GF-D8 (cell line): ENCODE measurements at places on chromosomes 7 and 10.
A peak's percentile ranks its signal among the peaks of the same experiment; 100 is the strongest.

GRCh38 chr7:47188136-47188535 lies 393.8 kb downstream of the TNS3 start:
- DNase-seq: no peak

DNA sequence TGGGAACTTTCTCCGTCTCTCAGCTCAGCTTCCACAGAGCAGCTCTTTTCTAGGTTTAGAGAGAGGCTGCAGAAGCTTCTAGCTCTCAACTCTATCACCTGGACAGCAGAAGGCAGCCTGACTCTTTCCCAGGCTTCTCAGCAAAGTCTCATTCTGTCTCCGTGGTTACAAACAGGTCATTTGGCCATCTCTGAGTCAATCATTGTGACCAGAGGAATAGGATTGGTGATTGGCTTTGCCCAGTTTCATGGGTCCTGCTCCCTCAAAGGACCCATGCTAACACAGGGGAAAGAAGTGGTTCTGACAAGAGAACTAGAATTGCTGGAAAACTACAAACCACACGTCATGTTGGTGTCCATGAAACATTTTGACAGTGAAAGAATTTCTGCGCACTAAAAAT lies 43.6 kb downstream of the PRR15 start:
- no peak for DNase-seq

DNA sequence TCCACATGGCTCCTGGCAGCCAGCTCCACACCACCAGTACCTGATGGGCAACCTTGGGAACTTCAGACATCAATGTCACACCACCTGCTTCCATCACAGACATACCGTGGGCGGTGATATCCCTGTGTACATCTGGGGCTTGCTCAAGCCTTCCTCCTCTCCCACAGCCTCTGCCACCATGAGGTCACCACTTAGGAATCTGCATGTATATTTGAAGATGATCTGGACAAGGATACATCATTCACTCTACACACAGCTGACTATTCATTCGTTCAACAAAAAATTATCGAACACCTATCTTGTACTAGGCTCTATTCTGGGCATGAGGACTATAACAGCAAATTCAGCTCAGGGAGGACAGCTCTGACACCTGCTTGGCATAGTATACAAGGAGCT lies 6.8 kb downstream of the DLG5 start:
- no peak for DNase-seq

- no peak for DNase-seq
These were observed 47.3 kb upstream of the OIT3 start for GRCh38 chr10:72846238-72846637.

- no peak for DNase-seq
These were observed 143.8 kb downstream of the AVL9 start for GRCh38 chr7:32639122-32639521.

DNA sequence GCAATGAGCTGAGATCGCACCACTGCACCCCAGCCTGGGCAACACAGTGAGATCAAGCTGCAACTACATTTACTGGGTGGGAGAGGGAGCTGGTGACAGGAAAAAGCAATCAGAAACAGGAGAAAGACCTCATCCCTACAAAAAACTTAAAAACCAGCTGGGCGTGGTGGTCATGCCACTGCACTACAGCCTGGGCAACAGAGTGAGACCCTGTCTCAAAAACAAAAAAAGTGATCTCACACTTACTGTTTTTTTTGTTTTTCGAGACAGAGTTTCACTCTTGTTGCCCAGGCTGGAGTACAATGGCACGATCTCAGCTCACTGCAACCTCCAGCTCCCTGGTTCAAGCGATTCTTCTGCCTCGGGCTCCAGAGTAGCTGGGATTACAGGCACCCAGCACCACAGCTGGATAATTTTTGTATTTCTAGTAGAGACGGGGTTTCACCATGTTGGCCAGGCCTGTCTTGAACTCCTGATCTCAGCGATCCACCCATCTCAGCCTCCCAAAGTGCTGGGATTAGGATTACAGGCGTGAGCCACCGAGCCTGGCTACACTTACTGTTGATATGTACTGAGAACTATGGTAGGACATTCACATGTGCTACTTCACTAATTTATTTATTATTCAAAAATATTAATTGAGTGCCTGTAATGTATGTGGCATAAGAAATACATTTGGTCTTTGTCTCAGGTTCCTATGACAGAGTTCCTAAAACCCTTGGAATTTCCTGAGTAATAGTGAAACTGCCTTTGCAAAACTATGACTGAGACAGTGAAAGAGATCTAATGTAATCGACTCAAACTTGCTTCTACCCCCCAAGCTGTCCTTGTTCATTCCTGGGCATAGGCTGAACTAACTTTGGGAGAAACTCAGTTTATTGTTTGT lies 27.7 kb upstream of the NRBF2 start:
- no peak for DNase-seq

- DNase-seq: no peak
These were observed 231.6 kb downstream of the CELF2 start for GRCh38 chr10:11249152-11249807.

- no peak for DNase-seq
These were observed 14.3 kb upstream of the NPM3 start for GRCh38 chr10:101797403-101798059.

DNA sequence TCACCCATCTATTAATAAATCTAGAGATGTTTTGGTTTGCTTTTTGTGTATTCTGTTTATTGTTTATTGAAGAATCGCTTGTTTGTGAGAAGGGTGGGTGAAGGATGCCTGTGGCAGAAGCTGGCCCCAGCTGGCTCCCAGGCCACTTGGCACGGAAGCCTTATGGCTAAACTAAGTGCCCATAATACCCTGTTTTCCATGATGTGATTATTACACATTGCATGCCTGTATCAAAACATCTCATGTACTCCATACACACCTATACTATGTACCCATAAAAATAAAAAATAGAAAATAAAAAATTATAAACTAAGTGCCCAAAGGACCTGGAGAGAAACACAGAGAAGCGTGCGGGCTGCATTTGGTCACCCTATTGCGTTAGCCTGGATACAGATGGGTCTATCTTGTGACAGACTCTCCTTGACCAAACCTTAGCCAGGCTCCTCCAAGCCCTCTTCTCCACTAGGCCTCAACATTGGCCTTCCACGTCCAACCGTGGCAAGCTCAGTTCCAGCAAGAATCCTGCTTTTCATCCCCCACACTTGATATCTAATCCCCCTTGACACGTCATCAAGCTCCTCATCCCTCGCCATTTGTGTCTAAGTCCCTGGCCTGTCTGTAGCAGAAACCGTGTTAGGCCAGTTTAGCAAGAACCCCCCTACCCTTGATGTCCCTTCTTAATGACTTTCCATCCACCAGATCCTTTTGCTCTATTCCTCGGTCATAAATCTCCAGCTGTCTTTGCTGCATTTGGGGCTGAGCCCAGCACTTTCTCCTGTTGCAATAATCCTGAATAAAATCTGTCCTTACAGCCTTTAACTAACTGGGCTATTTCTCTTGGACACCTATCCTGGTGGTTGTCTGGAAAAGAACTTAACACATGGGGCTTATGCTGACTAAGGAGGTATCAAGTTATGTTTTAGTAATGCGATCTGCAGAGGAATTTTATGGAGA lies 245.2 kb downstream of the TNS3 start:
- no peak for DNase-seq

- no peak for DNase-seq
These were observed 90.8 kb upstream of the KDM7A start for GRCh38 chr7:140267381-140268226.

- no peak for DNase-seq
These were observed 950 bp downstream of the EVX1 start for GRCh38 chr7:27243340-27244163.

DNA sequence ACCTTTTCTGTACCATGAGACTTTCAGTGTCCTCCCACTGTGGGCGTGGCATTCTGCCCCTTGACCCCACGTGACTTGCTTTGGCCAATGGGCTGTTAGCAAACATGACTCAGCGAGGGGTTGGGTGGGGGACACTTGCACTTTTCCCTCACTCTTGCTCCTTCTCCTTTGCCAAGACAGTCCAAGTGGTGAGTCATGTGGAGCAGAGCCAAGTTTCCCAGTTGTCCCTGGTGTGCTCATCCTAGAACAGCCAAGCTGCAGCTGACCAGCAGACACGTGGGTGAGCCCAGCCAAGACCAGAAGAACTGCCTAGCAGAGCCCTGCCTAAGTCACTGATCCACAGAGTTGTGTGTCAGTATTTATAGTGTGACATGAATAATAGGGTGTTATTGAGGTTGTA lies 82.8 kb upstream of the CPXM2 start:
- DNase-seq: no peak

GRCh38 chr10:12605580-12606405 lies 256.4 kb downstream of the CAMK1D start:
- DNase-seq: peak; percentile 40

DNA sequence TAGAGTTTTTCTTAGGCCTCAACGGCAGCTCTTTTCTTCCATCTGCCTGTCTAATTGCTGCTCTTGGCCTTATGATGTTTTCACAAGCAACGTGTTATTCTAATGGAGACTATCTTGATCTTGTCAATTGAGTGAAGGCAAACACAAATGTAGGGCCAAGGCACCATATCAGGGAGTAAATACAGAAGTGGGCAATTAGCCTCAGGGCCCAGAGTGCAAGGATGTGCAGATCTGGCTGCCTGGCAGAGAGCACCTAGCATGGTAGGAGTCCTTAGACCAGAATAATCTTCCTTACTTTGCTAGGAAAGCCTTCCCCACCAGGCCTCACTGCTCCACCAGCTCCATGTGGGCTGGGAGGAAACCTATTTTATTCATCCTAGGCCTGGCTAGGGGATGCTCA lies 590.9 kb downstream of the LRMDA start:
- DNase-seq: no peak

GRCh38 chr10:17993361-17993760 lies 41.6 kb downstream of the SLC39A12 start:
- no peak for DNase-seq

GRCh38 chr7:29565224-29565630 lies 1.6 kb downstream of the PRR15 start:
- no peak for DNase-seq

DNA sequence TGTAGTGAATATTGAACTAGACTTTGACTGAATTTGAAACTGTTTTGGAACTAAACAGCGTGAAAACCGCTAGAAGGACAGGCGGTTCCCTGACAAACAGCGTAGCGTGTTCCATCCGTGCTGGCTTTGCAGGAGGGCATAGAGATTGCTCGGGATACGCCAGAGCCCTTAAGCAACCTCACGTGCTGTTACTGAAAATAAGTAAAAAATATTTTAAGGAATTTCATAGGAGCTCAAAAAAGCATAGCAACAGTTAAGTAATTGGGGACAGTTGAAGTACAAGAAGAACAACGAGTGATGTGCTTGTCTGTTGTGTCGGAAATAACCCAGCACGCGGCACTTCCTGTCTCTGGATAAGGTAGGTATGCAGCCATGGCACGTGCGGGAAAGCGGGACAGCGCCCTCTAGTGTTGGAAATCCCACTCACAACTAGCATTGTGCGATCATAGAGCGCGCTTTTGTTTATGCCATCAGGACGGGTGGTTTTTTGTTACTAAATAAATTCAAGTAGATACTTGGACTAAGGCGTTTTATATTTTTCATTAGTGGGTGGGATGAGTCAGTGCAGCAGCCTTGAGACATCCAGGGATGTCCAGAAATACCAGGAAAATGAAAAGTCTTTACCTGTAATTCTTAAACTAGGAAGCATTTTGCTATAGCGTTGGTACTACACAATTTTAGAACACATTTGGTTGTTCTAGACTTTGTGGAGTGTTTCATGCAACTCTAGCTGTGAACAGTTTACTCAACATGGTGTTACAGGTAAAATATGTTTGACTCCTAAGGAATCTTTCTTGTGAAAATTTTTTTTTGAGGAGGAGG lies 50.4 kb downstream of the DNAJB6 start:
- DNase-seq: peak; percentile 73

DNA sequence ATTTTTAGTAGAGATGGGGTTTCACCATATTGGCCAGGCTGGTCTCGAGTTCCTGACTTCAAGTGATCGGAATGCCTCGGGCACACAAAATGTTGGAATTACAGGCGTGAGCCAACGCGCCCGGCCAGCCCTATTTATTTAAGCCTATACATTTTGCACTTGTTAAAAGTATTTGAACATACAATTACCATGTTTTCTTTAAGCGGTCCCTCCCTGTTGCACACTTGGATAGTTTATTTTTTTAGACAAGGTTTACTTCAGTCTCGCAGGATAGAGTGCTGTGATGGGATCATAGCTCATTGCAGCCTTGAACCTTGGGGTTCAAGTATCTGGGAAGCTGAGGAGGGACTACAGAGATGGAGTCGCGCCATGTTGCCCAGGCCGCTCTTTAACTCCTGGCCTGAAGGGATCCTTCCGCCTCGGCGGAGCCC lies 35.7 kb upstream of the SRRM3 start:
- DNase-seq: no peak
